CD4-positive, alpha-beta T cell treated with Interferon gamma for 1 hour (primary cell): ENCODE measurements at places on chromosomes 16 and 17.

- DNase-seq: no peak
These were observed 20.4 kb downstream of the KIAA0513 start for GRCh38 chr16:85047867-85048455.

DNA sequence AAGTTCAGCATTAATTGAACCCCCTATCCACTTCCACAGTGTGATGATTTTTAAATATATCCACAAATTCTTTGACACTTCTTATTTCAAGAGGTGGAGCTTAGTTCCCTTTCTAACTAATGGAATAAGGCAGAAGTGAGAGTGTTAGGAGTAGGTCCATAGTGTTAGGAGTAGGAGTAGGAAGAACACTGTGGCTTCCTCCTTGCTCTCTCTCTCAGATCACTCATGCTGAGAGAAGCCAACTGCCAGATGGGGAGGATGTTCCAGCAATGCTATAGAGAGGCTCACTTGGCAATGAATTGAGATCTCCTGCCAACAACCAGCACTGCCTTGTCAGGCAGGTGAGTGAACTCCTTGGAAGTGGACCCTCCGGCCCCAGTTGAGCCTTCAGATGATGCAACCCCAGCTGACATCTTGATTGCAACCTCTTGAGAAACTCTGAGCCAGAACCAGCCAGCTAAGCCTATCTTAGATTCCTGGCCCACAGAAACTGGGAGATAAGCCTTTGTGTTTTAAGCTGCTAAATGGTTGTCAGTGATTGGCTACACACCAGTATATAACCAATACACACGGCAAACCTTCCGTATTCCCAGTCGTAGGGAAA lies 44.3 kb downstream of the SPECC1 start:
- no peak for DNase-seq

DNA sequence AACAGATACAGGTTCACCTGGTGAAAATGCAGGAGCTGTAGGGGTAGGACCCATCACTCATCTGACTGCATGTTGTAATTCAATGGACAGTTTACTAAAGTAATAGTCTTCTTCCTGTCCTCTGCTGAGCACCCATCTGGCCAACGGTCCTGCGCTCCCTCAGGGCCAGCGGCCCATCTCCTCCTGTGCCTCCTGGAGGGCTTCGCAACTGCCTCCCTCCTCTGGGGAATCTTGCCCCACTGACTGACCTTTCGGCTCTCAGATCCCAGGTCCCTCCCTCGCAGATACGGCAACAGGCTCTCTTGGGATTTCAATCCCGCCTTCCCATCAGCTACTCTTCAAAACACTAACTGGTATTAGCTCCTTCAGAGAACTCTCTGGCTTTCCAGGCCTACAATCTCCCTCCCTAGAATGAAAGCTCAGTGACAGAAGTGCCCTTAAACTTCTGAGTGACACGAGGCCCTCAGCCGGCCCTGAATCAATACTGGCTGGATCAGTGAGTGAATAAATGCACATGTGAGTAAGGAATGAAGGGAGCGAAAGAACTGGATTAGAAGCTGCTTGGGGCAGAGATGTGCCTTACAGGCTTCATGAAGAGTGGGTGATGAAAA lies 1.3 kb downstream of the PEMT start:
- no peak for DNase-seq

GRCh38 chr16:4200781-4201137 lies 41.1 kb downstream of the SRL start:
- DNase-seq: no peak

DNA sequence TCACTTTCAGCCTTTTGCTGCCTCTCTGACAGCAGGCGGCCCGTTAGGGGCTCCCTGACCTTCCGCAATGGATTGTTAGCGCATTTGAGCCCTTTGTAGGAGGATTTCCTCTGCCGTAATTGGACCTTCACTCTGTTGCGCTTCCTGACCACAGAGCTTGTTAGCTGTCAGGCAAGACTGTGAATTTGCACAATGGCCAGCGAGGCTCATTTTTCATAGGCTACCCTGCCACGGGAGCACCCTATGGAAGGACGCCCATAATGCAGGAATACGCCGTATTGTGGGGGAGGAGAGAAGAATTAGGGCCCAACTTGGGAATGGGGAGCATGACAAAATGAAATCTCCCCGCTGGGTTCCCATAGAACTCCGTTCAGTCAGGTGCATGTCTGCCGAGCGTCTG lies 205.2 kb upstream of the NLRP1 start:
- no peak for DNase-seq

- no peak for DNase-seq
These were observed 82.1 kb downstream of the ZNF423 start for GRCh38 chr16:49773534-49774475.

- no peak for DNase-seq
These were observed 695.3 kb downstream of the WWOX start for GRCh38 chr16:78794581-78795250.

- no peak for DNase-seq
These were observed 13.3 kb downstream of the ARHGAP23 start for GRCh38 chr17:38441429-38442061.

GRCh38 chr17:76683011-76683755 lies 27.6 kb downstream of the MXRA7 start:
- no peak for DNase-seq

- DNase-seq: no peak
These were observed 2.4 kb downstream of the RNF157 start for GRCh38 chr17:76237859-76238313.

DNA sequence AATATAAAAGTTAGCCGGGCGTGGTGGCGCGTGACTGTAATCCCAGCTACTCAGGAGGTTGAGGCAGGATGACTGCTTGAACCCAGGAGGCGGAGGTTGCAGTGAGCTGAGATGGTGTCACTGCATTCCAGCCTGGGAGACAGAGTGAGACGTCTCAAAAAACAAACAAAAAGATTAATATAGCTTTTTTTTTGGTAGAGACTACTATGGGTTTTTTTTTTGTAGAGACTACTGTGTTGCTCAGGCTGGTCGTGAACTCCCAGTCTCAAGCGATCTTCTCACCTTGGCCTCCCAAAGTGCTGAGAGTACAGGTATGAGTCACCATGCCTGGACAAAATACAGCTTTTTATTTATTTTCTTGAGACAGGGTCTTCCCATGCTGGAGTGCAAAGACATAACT lies 20.2 kb downstream of the ZNRF1 start:
- DNase-seq: no peak

- peak; percentile 19 for DNase-seq
These were observed 1.4 kb downstream of the PYDC1 start for GRCh38 chr16:31215287-31216162.

DNA sequence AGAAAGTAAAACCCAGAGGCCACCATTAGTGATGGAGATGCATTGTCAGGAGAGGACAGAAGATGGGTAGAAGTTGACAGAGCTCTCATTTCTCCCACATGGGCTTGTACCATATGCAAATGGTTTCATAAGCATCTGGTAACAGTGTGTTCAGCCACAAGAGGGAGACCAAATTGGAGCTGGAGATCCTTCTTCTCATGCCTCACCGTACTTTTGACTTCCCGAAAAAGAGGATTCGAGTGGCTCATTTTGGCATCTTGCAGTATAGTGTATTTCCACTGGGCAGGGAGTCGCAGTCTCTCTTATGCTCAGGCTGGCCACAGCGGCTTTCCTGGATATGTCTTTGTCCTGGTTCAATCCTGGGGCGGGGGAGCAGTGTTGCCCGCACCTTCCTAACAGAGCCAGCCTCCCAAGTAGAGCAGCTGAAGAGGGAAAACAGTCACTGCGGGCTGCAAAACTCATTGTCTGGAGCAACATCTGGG lies 23.8 kb downstream of the TBC1D3B start:
- DNase-seq: no peak

GRCh38 chr16:1493746-1494094 lies 560 bp downstream of the TELO2 start:
- no peak for DNase-seq

- DNase-seq: no peak
These were observed 567 bp downstream of the SOX9 start for GRCh38 chr17:72121164-72122009.

- DNase-seq: no peak
These were observed 3.4 kb downstream of the MRTFB start for GRCh38 chr16:14074544-14074943.

- no peak for DNase-seq
These were observed 18.8 kb downstream of the TELO2 start for GRCh38 chr16:1511662-1512569.

DNA sequence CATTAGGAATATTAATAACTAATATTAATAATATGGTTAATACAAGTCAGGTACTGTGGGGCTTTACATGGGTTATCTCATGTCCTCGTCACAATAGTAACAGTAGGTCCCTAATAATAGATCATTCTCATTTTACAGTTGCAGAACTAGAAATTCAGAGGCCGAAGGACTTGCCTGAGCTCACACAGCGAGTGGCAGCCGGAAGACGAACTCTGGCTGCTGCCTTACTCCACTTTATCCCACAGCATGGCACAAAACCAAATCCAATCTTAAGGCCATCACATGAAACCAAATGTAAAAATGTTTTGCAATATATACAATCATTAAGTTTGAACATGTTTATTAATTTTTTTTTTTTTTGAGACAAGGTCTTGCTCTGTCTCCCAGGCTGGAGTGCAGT lies 13.6 kb downstream of the GNA13 start:
- DNase-seq: no peak

DNA sequence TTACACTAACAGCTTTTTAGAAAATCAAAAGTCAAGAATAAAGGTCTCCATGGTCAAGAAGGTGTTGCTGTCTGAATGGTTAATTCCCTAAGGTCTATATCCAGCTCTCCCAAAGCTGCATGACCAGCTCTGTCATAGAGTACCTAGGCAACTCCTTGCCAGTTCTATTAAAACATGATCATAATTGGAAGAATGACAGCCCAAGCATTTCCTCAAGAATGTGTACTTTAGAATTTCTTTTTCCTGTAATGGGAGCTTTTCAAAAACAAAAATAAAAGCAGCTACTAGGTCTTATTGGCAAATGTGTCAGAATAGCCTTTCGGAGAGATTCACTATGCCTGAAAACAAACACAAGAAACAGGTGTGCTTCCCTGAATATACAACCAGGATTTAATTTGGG lies 7.9 kb downstream of the SPOP start:
- DNase-seq: no peak

- no peak for DNase-seq
These were observed 482 bp downstream of the BAHCC1 start for GRCh38 chr17:81395600-81396277.

DNA sequence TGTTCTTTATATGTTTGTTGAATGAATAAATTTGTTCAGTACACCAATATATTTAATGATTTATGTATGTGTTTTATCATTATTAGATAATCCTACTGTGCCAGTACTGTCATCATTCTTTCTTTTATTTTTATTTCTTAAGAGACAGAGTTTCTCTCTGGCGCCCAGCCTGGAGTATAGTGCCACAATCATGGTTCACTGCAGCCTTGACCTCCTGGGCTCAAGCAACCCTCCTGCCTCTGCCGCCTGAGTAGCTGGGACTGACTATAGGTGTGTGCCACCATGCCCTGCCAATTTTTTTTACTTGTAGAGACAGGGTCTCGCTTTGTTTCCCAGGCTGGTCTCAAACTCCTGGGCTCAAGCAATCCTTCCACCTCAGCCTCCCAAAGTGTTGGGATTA lies 41.8 kb downstream of the PAFAH1B1 start:
- DNase-seq: no peak

DNA sequence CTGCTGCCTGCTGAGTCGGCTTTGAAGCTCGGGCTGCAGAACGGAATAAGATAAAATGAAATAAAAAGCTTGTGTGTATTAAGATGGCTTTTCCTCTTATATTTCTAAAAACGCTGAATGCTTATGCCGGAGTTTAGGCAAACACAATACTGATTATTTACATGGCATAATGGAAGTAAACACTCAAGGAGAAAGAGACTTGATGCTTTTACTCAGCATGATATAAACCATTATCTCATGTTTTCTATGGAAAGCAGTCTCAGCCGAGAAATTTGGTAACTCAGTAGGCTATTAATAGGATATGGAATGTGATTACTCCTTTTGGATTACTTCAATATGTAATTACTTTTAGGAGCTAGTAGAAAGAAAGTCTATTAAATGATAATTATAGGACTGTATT lies 153.3 kb downstream of the CDH11 start:
- DNase-seq: no peak

- DNase-seq: no peak
These were observed 1.9 kb upstream of the CDYL2 start for GRCh38 chr16:80806289-80806688.

DNA sequence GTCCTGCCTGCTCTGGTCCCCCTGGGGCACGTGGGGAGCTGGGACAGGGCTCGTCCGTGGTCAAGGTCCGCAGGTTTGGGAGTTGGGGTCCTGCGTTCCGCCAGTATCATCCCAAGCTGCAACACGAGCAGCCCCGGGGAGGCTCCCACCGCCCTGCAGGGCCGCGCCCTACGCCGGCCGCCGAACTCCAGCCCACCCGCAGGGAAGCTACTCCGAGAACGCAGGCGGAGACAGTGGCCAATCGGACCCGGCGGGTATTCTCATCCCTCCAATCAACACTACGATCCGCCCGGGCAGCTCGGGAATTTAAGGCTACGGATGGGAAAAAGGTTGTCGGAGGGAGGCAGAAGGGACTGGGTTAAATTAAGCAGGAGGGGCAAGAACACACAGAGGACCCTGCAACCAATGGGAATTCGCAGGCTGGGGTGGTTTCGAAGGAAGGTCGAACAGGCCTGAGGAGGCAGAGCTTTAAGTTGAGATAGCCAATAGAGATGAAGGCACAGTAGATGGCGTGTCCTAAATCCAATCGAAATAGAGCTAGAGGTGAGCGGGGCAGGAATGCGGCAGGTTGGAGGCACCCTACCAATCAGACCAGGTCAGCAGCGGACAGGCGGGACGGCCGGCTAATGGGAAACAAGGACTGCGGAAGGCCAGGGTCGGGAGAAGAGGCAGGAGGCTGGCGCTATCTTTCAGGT lies 626 bp downstream of the SPAG7 start:
- peak; percentile 99 for DNase-seq

DNA sequence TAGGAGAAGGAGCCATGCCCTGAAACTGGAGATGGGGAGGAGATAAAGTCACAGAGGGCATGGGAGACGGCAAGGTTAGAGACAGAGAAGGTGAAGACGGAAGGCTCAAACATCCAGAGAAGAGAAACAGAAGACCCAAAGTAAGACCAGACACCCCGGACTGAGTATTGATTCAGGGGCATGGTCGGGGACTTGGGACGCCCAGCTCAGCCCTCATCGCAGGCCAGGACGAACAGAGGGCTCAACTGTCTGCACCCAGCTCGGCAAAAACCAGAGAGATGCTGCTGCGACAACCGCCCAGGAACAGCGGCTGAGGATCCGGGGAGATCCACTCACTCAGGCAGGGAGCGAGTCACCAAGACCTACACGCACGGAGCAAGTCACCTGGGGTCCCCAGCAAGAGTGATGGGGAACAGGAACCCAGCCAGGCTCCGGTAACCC lies 999 bp downstream of the XYLT1 start:
- DNase-seq: peak; percentile 16

- no peak for DNase-seq
These were observed 469.8 kb upstream of the CCL2 start for GRCh38 chr17:33785281-33785680.

GRCh38 chr16:57999366-57999970 lies 1.0 kb downstream of the ZNF319 start:
- DNase-seq: peak; percentile 10
